Activated CD4-positive, alpha-beta T cell treated with anti-CD3 and anti-CD28 coated beads for 24 hours (primary cell): ENCODE measurements at places on chromosomes 13 and 19.

- no peak for DNase-seq
Observed at GRCh38 chr13:109677206-109677605, 109.2 kb downstream of the IRS2 start.

GRCh38 chr19:57675881-57676280 is 5.9 kb upstream of the ZNF551 start:
- no peak for DNase-seq

DNA sequence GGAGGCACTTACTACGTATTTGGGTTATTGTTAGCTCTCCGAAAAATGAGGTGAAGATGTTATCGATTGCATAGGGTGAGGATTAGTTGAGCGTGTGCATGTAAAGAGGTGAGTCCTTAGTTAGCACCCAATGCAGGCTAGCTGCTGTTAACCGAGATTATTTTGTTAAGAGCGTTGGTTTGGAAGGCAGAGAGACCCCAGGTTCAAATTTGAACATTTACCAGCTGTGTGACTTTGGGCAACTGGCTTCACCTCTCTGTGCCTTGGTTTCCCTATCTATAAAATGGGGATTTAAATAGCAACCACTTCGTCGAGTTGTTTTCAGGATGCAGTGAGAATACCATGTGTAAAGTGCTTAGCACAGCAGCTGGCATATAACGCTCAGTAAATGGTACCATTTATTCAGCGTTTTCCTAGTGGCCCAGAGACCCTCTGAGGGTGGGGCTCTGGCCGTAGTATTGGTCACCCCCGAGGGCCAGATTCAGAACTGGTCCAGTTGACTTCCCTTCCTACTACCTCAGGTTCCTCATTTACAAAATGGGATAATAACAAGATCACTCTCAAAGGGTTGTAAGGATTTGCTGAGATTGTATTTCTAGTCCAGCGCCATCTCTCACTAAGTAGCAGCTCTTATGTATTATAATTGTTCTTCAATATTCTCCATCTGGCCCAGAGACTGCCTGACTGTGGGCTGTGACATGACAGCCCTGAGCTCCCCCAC is 887 bp downstream of the SIPA1L3 start:
- no peak for DNase-seq

DNA sequence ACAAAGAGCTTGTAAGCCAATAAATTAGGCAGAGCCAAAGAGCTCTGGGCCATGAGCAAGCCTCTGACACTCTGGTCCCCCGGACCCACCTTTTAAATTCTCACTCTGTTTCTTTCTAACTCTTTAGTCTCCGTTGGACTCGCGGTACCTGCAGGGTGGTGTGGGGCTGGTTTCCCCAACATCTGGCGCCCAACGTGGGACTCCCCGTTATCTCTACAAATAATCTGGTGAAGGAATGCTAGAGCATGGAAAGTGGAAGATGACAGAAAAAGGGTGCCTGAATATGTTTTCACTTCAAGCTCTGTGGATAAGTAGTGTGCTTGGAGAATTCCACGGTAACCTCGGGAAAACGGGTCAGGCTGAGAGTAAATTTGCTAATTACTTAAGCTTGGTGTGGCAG is 36.5 kb upstream of the CYP2B6 start:
- DNase-seq = no peak

GRCh38 chr13:74026753-74027152 is 107.5 kb downstream of the KLF12 start:
- DNase-seq = peak; percentile 40

GRCh38 chr19:13275016-13275722 is 125.0 kb downstream of the IER2 start:
- no peak for DNase-seq

GRCh38 chr13:42063105-42063504 is 14.7 kb downstream of the DGKH start:
- no peak for DNase-seq

DNA sequence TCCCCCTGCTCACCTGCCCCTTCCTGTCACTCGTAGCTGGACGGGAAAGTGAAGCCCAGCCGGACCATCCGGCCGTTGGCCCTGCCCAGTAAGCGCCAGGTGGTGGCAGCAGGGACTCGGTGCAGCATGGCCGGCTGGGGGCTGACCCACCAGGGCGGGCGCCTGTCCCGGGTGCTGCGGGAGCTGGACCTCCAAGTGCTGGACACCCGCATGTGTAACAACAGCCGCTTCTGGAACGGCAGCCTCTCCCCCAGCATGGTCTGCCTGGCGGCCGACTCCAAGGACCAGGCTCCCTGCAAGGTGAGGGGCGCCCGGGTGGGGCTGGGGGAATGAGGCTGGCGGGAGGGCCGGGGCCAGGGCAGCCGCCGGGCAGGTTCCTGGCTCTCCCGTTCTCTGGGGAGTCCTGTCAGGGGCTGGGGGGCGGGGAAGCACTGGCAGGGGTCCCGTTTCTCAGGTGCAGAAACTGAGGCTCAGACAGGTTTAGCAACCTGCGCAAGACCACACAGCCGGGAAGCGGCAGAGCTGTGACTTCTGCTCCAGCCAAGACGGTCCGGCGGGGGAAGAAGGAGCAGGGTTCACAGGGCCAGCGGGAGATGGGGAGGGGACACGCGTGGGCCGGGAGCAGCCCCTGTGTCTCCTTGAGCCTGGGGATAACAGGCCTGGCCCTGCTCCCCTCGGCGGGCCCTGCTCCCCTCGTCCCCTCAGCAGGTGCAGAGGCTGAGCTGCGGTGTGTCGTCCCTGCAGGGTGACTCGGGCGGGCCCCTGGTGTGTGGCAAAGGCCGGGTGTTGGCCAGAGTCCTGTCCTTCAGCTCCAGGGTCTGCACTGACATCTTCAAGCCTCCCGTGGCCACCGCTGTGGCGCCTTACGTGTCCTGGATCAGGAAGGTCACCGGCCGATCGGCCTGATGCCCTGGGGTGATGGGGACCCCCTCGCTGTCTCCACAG is 5.3 kb downstream of the GZMM start:
- no peak for DNase-seq

DNA sequence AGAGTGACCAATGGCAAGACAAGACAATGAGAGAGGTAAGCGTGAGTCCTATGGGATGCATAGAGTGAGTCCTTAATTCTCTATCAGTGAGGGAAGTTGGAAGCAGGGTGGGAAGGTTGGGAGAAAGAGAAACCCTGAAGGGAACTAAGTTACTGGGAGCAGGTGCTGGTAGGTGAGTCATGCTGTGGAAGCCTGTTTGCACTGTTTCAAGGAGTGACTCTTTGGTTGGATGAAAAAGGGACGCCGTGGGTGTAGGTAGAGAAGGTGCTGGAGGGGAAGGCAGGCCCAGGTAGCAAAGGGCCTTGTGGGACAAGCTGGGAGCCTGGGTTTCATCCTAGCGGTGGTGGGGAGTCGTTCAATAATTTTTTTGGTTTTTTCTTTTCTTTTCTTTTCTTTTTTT is 21.9 kb downstream of the IGFL1 start:
- DNase-seq = no peak

DNA sequence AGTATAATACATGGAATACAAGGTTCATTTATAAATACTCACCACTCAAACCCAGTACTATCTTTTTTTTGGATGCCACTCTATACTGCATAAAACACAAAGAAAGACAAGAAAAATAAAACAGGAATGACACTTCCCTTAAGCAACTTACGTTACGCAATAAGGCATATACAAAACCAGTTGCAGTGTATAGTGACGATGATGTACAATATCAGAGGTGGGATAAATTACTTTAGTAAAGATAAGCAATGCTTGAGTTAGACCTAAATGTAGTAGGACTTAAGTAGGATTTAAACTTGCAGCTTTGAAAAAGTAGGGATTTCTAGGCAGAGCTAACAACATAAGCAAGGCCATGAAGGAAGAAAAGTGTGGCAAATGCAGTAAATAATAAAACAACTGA is 374.9 kb downstream of the SPRY2 start:
- DNase-seq = no peak

DNA sequence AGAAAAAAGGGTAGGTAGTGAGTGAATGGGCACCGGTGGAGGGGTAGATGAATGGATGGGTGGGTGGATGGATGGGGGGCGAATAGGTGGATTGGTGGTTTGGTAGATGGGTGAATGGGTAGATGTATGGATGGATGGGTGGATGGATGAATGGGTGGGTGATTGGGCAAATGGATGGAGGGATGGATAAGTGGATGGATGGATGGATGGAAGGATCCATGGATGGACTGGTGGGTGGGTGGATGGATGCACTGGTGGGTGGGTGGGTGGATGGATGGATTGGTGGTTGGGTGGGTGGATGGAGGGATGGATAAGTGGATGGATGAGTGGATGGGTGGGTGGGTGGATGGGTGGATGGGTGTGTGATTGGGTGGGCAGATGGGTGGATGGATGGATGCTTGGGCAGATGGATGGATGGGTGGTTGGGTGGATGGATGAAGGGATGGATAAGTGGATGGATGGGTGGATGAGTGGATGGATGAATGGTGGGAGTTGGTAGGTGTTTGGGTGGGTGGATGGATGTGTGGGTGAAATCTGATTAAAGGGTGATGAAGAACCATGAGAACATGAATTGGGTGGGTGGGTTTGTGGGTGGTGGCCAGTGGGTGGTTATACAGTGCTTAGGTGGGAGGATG is 2.3 kb downstream of the ANKRD24 start:
- no peak for DNase-seq

DNA sequence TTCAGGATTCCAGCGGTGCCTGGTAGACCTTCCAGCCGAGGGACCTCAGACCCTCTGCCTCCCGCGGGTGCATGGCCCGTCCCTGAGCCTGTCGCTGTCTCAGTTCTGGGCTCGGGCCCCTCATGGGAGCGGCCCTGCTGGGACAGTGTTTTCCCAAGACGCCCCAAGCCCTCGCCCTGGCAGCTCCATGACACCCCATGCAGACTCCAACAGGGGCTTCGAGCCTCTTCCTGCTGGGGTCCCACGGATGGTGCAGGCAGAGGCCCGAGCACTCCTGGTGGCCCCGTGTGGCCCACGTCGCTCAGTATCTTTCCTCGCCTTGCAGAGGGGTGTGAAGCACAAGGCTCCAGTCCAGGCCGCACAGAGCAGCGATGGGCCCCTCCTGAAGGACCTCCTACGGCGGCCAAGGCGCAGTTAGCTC is 88.8 kb upstream of the MCF2L start:
- no peak for DNase-seq

DNA sequence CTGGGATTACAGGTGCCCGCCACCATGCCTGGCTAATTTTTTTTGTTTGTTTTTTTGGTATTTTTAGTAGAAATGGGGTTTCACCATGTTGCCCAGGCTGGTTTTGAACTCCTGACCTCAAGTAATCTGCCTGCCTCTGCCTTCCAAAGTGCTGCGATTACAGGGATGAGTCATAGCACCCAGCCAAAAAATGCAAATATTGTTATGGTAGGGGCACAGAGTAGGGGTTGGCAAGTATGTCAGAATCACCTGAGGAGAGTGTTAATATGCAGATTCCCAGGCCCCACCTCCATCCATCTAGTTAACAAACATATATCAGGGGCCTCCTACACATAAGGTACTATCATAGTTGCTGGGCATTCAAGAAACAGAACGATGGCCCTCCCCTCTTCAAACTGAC is 44.7 kb downstream of the VAV1 start:
- DNase-seq = no peak

DNA sequence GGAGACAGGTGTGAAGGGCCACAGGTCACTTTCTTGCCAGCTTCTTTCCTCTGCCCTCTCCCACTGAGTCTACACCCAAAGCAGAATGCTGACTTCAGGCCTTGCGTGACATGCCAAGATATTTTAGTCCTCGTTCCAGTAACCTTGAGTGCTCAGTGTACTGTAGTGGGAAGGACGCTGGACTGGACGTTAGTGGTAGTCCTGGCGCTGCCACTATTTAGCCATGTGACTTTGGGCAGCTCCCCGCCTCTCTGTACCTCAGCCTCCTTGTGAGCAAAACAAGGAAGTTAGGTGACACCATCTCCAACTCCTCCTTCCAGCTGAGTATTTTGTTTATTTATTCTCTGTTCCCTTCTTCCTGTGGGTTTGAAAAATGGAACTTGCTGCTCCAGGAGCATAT is 86.1 kb downstream of the FRY start:
- DNase-seq = no peak

- no peak for DNase-seq
Observed at GRCh38 chr19:40521276-40521675, 54.5 kb downstream of the SPTBN4 start.

- no peak for DNase-seq
Observed at GRCh38 chr13:34241332-34241731, 423.4 kb downstream of the RFC3 start.

DNA sequence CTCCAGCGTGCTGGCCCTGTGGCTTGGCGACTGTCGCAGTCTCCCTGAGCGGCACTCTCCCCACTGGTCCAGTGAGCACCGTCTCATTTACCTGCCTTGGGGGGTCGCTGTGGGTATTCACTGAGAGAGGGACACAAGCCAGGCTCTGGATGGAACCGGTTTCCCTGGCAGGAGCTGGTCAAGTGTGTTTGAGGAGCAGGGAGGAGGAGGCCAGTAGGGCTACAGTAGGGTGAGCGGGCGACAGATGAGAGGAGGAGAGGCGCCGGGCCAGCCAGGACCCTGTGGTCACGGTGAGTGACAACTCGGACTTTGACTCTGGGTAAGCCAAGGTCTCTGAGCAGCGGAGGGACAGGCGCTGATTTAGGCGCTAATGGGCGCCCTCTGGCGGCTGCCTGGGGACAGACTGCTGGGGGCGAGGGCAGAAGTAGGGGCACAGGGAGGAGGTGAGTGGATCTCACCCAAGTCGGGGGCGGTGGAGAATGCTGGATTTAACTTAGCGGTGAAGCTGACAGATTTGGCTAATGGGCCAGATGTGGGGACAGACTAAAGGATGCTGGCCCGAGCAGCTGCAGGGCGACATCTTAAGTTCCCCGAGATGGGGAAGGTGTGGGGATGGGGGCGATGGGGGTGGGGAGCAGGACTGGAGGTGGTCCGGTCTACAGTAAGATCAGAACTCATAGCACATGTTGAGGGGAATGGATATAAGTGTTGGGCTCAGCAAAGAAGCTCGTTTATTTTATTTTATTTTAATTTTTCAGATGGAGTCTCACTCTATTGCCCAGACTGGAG is 4.7 kb upstream of the PRMT1 start:
- DNase-seq = peak; percentile 65

- DNase-seq = no peak
Observed at GRCh38 chr13:30235216-30235615, 72.1 kb downstream of the KATNAL1 start.

DNA sequence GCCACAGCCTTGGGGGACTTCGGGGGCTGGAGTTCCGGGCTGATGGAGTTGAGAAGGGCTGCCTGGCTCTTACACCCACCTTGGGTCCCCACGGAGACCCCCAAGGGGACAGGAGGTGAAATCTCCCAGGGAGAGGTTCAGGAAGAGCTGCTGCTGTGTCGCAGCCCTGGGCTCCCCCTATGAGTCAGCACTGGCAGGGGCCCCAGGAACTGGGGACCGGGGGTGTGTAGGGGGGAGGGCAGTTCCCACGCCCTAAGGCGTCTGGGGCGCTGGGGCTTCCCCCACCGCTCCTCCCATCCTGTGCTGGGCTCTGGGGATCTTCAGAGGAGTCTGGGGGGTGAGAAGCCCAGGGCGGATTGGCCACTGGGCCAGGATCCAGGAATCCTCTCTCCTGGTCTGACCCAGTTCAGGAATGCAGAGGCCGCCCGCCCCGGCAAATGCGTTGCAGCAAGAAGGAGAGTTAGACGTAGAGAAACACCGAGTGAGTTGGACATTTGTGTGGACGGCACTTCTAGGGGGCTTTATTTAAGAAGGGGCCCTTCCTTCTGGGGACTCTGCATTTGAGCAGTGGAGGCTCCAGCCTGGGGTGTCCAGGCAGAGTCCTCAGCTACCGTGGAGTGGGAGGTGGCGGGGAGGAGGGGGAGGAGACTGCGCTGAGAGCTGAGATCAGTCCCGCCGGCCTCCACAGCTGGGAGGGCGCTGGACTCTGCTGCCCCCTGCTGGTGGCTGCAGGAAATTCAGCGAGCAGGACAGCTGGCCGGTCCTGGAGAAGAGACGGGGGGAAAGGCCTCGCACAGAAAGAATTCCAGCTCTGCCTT is 15.0 kb upstream of the NANOS3 start:
- peak; percentile 82 for DNase-seq
